Substantia nigra (tissue), 51 donors: ENCODE measurements at places on chromosomes 11 and 22.
A peak's percentile ranks its signal among the peaks of the same experiment; 100 is the strongest.

DNA sequence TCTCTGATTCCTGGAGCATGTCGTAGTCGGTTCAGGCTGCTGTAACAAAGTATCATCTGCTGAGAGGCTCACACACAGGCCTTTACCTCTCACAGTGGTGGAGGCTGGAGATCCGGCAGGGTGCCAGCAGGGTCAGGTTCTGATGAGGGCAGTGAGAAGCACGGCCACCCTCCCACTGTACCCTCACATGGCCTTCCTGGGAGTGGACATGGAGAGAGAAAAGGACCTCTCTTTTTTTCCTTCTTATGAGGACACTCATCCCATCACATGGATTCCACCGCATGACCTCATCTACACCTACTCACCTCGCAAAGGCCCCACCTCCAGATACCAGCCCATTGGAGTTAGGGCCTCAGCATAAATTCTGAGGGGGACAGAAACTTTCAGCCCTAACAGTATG is 99.5 kb downstream of the BCR start:
- no peak for DNase-seq

- DNase-seq, result no peak
Observed at GRCh38 chr11:90288212-90288821, 65.5 kb upstream of the CHORDC1 start.

DNA sequence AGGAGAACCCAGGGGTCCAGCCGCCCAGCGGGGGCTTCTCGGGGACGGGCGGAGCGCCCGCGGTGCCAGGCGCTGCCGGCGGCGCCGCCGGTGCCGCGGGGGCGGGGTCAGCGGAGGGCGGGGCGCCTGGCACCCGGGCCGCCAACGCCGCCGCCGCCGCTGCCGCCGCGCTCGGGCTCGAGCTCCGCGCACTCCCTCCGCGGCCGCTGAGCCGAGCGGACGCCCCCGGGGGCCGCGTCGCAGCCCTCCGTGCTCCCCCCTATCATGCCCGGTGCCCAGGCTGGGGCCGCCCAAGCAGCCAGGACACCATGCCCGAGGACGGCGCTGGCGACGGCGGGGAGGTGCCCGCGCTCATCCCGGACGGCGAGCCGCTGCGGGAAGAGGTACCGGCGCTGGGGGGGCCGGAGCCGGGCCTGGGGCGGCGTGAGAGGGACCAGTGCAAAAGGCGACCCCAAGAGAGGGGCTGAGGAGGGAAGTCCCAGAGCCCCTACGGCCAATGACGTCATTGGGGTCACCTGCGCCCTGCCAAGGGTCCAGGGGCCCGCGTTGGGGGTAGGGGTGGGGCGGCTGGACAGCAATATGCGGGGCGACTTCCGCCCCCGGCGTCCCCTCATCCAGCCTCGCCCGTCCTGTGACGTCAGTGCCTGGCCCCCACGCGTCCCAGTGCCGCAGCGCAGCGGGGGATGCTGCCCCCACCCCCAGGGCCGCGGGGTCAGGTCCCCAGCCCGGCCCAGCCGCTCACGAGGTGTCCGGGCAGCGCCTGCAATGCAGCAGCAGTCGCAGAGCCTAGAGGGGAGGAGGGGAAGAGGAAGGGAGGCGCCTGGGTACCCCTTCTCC is at the start of gene TMEM151A:
TSS of gene TMEM151A (plus strand) at position 189 of the 837 bp plus-strand sequence. CDS start at position 309, 120 bp downstream.
- DNase-seq, result no peak

DNA sequence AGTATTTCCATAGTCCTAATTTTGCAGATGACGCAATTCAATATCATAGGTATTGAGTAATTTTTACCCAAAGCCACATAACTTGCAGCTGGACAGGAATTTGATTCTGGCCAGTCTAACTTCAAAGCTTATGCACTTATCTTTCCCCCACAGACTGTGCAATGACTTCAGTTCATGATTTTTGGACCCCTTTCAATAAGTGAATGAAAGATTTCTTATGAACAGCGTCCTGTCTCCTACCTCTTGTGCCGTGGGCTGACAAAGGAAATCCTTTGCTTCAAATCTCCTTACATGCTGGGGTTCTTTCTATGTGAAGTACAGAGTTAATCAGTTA is 217.7 kb upstream of the KIRREL3 start:
- no peak for DNase-seq

GRCh38 chr11:46455834-46456233 is 64.3 kb upstream of the CHRM4 start:
- DNase-seq, result no peak

GRCh38 chr11:120744016-120744994 is 232.8 kb downstream of the GRIK4 start:
- no peak for DNase-seq

- DNase-seq, result no peak
Observed at GRCh38 chr11:89125298-89125697, 52.4 kb upstream of the TYR start.

DNA sequence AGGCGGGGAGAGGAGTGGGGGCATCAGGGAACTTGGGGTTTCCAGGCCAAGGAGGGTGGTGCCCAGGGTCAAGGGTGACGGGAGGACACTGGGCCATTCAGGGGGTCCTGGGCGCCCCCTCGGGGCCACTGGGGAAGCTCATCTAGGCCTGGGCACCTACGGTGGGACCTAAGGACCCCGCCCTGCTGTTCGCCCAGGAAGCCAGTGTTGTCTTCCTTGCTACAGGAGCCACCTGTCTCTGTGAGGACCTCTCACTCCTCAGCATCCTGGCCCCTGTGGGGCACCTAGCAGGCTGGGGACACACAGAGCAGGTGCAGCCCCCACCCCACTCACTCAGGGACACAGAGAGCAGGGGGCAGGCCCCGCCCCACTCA is 191.6 kb downstream of the IGLL1 start:
- DNase-seq, result no peak

- DNase-seq, result no peak
Observed at GRCh38 chr22:46866591-46866990, 104.1 kb downstream of the TBC1D22A start.

DNA sequence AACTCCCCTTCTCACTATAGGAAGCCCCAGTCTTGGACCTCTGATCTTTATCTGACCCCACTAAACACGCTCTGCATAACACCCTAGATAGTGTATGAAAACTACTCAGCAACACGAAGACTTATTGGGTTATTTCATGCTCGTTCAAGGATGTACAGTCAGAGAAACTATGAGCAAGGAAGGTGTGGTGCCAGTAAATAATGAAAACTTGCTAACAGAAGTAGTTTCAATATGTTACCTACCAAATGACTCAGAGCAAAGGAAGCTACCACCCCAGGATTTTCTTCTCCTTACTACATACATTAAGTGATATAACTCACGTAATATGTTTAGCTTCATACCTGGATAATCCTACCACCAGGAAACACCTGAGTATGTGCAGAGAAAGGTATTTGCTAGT is 25.9 kb upstream of the LYVE1 start:
- DNase-seq, result no peak

GRCh38 chr11:68993546-68993945 is 12.8 kb upstream of the MRGPRD start:
- DNase-seq, result no peak

- DNase-seq, result no peak
Observed at GRCh38 chr11:80328774-80329173, 887.9 kb upstream of the TENM4 start.

DNA sequence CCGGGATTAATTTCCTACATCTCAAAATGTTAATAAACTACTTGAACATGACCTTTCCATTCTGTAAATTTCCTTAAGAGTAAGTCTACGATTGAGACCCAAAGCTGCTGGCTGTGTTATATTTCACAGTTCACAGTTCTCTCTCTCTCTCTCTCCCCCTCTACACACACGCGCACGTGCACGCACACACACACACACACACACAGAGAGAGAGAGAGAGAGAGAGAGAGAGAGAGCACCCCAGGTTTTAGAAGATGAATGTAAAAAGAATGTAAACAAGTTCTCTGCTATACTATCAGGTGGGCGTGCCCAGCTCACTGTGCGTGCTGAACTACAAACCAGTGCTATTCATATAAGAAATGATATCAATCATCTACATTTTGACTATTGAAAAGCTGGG is 3.3 kb downstream of the BDNF start:
- DNase-seq, result no peak

DNA sequence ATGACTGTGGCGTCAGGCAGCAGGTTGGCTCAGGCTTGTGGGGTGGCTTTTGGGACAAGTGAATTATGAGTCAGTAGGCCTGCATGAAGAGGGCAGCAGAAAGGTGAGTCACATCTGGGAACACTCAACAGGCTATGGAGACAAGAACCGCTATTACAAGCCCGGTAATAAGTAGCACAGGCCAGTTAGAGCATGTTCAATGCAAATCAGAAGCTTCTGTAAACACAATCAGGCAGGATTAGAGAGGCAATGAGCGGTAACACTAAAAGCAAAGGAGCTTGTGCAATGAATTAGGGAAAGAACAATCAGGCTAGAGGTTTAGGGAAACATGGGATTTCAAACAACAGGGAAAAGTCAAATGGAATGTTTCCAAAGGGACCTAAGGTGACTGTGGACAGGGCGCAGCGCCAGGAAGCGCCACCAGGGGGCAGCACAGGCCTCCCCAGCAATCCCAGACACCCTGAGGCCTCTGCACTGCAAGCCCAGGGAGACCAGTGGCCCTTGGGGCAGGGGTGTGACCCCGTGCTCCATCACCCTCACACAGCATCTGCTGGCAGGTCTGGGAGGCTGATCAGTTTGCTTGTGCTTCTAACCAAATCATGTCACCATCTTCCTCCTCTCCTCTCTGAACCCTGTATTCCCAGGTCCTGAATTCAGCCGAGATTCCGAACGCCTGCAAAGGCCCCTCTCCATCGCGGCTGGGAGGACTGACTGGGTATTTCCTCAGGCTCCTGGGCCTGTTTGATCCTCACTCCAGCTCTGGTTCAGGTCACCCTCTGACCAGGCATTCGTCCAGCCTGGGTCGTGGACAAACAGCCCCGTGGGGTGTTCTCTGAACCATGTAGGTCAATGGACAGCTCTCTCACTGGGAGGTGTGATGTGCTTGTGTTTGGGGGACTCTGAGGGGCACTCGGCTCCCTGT is 50.0 kb downstream of the C11orf58 start:
- DNase-seq, result peak; percentile 69

DNA sequence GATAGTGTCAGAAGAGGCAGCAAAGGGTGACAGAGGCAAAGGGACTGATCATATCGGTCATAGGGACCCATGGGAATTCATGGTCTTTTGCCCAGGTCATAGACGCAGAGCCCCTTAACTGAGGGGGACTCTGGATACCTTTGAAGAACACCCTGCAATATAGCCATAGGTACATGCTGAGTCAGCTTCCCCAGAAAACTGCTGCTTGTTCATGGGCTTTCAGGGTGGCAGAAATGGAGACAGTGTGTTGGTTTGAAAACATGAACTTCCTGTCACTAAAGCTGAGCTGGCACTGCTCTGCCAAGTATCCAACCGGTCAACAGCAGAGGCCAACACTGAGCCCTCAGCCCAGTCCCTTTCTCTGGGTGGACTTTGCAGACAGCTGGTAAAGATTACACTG is 114.2 kb downstream of the EFCAB6 start:
- DNase-seq, result no peak

GRCh38 chr11:12715941-12716340 is 41.7 kb downstream of the TEAD1 start:
- DNase-seq, result no peak

DNA sequence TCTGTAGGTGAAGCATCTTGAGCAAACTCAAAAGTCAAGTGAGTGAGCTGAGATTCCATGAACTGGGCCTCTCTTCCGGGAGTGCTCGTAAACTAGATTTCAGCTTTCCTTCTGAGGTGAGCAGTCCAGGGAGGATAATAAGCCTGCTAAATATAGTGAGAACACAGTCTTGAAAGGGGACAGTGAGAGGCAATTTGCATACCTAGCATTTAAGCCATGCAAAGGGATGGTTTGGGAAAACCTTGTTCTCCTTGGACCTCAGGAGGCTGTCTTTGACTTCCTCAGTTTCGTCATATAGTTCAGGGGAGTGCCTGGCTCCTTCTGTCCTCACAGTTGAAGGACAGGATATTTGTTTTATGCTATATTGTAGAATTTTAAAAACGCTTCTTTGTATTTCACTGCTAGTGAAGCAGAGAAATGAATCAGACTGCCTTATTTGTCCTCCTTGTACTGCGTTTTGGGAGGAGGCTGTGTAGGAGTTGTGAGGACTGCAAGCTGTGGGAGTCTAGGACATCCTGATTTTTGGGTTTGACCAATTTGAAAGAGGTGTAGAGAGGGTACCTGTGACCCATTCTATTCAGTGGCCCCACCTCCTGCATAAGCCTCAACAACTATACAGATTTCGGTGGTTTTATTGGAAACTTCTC is 11.0 kb upstream of the SORL1-AS1 start:
- DNase-seq, result no peak

DNA sequence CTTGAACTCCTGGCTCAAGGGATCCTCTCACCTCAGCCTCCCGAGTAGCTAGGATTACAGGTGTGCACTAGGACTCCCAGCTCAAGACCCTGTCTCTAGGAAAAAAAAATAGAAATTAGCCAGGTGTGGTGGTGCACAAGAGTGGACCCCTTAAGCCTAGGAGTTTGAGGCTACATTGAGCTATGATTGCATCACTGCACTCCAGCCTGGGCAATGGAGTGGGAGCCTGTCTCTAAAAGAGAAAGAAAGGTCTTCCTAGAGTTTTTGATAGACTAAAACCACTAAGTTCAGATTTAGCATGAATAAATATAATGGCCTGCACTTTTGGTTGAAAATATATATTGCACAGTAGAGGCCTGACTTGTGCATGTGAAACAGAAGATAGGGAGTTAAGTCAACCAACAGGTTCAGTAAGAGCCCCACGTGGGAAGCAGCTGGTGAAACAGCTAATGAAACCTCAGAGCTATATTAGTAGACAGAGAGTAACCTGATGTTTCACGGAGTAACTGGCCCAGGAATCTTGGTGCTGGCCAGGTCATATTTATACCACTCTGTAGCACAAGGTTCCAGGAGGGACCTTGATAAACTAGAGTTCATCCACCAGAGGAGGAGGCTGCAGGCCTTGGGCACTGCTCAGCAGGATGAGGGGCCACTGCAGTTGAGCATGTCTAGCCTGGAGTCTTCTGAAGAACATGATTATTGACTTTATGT is 4.6 kb upstream of the MICAL3 start:
- no peak for DNase-seq

GRCh38 chr11:134539285-134539684 is 127.2 kb upstream of the B3GAT1 start:
- DNase-seq, result no peak

- DNase-seq, result no peak
Observed at GRCh38 chr22:46390652-46391301, 55.3 kb downstream of the TRMU start.

DNA sequence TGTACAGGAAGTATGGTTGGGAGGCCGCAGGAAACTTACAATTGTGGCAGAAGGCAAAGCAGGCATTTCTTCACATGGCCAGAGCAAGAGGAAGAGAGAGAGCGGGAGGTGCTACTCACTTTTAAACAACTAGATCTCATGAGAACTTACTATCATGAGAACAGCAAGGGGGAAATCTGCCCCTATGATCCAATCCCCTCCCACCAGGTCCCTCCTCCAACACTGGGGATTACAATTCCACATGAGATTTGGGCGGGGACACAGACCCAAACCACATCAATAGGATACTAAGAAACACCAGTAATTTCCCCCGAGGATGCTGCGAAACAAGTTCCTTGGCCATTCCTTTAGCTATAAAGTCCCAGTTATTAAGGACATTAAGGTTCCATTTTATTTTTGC is 94.1 kb upstream of the SC5D start:
- no peak for DNase-seq

GRCh38 chr11:11349870-11350337 is 3.1 kb downstream of the CSNK2A3 start:
- no peak for DNase-seq
